ENCODE measurements at places on chromosomes 2 and 18.

GRCh38 chr2:124540805-124541204 lies 515.7 kb downstream of the CNTNAP5 start:
- no peak for DNase-seq

- peak; percentile 35 for DNase-seq
Observed at GRCh38 chr2:3604207-3604877, 9.4 kb downstream of the COLEC11 start.

- no peak for DNase-seq
Observed at GRCh38 chr2:140596447-140596846, 1534.4 kb downstream of the LRP1B start.

GRCh38 chr2:10534514-10535250 lies 86.6 kb upstream of the ODC1 start:
- DNase-seq = no peak

- no peak for DNase-seq
Observed at GRCh38 chr18:616380-616995, 19.7 kb downstream of the CLUL1 start.

GRCh38 chr2:36497570-36498163 lies 100.3 kb downstream of the FEZ2 start:
- DNase-seq = no peak

- no peak for DNase-seq
Observed at GRCh38 chr18:51480407-51481261, 283.2 kb upstream of the MEX3C start.

GRCh38 chr18:45197526-45197970 lies 417.7 kb upstream of the SLC14A2 start:
- DNase-seq = peak; percentile 74

- DNase-seq = no peak
Observed at GRCh38 chr2:170024721-170025120, 153.2 kb upstream of the MYO3B start.

DNA sequence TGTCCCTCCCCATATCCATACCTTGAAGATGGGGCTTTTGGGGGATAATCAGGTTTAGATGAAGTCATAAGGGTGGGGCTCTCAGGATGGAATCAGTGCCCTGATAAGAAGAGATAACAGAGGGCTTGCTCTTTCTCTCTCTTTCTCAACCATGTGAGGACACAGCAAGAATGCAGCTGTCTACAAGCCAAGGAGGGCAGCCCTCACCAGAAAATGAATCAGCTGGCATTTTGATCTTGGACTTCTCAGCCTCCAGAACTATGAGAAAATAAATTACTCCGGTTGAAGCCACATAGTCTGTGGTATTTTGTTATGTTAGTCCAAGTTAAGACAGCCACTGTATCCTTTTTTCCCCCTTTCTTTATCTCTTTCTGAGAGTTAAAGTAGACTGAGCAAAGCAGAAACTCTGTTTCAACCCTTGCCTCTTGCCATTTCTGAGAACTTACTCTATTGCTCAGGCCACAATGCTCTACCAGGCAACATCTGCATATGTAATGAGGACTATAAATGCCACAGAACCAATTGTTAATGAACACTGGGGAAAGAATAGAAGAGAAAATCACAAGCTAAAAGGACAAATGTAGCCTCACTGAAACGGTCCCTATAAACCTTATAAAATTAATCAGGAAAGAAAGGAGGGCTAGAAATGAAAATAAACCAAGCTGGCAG lies 56.9 kb downstream of the SRBD1 start:
- DNase-seq = no peak

GRCh38 chr2:28904802-28905457 lies 10.5 kb downstream of the WDR43 start:
- DNase-seq = no peak

DNA sequence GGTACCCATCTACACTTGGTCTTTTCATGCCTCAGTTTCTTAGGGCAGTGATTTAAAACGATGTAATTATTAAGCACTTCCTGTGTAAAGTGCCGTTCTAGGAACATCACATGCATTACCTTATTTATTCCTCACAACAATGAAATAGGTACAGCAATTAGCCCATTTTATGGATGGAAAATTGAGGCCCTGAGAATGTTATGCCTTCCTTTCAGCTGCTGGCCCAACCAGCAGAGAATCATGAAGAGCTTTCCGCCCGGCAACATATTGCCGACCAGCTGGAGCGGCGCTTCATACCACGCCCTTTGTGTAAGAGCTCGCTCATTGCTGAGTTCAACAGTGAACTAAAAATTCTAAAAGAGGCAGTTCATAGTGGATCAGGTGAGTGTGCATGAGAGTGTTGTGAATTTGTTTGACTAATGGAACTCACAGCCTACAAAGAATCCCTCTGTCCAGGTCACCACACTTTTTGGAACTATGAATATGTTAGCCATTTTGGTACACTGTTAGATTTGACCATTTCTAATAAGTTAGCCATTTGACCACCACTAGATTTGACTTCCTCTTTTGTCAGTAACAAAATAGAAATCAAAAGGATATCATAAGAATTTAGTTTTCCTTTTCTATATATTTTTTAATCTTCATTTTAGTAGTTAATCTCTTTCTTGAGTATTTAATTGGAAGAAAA lies 25.6 kb upstream of the RPE start:
- DNase-seq = no peak

- DNase-seq = no peak
Observed at GRCh38 chr2:156784020-156784701, 348.0 kb downstream of the GPD2 start.

DNA sequence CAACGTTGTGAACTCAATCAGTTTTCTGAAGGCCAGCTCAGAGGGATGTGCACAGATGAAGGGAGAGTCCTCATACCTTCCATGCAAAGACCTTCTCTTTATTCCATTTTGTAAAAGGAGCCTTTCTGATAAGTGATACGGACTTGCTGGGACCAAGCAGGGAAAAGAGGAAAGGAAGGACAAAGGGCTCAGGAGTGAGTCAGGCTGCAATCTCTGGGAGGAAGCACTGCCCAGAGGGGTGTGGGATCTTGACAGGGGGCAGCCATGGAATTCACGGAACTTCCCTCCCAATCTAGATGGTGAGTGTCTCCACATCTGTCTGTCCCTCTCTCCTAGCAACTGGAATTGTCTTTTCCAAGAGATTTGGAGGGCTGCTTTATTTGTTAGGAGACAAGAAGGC lies 281.4 kb upstream of the CELF4 start:
- DNase-seq = no peak

DNA sequence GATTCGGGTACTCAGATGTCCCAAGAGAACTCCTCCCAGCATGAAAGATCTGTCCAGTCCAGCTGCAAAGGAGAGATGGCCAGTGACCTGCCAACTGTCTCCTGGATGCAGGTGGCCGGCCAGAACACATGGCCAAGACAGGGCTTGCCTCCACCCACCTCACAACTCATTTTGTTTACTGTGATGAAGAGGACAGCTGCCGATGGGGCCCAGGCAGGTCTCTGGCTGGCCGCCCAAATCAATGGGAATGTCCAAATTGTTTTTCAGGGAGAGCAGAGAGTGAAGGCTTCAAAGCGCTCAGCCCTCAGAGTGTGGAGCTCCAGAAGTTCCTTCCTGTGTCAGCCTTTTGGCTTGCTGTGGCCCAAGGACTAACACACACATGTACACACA lies 41.9 kb downstream of the FOSL2 start:
- no peak for DNase-seq

DNA sequence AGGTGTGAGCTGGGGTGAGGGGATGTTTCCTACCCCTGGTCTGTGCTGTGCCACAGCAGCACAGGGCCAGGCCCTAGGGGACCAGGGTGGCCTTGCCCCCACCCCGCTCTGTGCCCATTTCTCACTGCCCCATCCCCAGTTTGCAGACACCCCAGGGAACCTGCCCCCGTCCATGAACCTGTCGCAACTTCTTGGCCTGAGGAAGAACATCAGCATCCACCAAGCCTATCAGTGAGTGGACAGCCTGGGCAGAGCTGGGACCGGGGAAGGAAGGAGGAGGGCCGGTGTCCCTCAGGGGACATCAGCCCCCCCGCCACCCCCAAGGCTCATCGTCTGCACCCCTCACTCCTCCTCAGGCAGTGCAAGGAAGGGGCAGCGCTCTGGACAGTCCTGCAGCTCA lies 7.5 kb downstream of the PROM2 start:
- DNase-seq = no peak

- peak; percentile 71 for DNase-seq
Observed at GRCh38 chr2:68737711-68738110, 3.1 kb downstream of the ARHGAP25 start.

- DNase-seq = no peak
Observed at GRCh38 chr2:24009680-24010476, at the start of gene MFSD2B. Gene MFSD2B, plus strand, starts transcription at chr2:24010085. Its CDS starts 12 bp downstream, at chr2:24010097.

GRCh38 chr2:67399831-67400489 lies 2.8 kb downstream of the ETAA1 start:
- no peak for DNase-seq

- DNase-seq = no peak
Observed at GRCh38 chr2:96737831-96738230, 2.0 kb downstream of the LMAN2L start.

DNA sequence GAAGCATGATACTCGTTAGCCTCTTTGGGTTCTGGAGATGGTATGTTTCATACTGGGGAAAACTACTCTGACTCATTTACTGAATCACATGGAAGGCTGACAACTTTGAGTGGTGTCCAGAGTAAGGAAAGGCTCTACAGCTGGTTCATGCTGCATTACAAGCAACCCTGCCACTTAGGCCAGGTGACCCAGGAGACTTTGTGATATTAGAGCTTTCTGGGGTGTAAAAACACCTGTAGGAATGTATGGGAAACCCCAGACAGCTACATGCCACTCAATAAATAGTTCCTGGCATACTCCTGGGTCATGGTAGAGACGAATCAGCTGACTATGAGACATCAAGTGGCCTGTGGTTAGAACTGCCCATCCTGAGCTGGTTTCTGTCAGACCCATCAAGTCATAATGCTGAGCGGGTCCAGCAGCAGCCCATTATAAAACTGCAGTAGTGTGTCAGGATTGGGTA lies 21.3 kb upstream of the TCF7L1 start:
- no peak for DNase-seq

- no peak for DNase-seq
Observed at GRCh38 chr2:120476141-120476540, 130.2 kb downstream of the INHBB start.

GRCh38 chr2:79294994-79295393 lies 135.4 kb upstream of the REG3A start:
- DNase-seq = no peak

DNA sequence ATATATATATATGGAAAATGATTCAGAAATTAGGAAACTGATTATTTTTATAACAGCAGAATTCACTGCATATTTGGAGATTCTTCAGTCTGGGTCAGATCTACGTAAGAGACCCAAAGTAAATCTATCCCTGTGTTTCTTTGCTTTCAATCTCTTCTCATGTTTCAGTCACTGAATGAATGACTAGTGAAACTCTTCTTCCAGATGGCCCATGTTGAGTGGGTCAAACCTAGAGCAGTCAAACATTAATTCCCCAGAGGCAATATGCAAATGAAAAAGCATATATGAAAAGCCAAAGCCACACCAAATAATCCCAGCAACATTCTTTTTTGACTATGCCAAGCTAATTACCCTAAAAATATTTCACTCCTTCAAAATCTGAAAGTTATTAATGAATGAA lies 317.3 kb downstream of the RBM43 start:
- no peak for DNase-seq

DNA sequence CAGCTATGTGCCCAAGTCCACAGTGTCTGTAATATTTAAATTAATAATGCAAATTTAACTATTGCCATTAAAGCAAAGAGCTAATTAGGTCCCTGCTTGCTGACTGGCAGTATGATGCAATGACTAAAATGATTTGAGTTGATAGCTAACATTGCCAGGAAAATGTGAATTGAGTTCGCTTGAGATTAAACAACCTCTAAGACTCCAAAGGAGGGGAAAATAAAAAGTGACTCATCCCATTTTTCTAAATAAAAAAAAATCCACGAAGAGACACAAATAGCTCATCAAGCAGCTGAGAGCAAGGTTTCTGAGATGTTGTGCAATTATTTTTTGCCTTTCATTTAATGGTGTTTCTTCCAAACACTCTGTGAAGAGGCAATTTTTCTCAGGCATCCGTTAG lies 413.0 kb downstream of the MTX2 start:
- no peak for DNase-seq

DNA sequence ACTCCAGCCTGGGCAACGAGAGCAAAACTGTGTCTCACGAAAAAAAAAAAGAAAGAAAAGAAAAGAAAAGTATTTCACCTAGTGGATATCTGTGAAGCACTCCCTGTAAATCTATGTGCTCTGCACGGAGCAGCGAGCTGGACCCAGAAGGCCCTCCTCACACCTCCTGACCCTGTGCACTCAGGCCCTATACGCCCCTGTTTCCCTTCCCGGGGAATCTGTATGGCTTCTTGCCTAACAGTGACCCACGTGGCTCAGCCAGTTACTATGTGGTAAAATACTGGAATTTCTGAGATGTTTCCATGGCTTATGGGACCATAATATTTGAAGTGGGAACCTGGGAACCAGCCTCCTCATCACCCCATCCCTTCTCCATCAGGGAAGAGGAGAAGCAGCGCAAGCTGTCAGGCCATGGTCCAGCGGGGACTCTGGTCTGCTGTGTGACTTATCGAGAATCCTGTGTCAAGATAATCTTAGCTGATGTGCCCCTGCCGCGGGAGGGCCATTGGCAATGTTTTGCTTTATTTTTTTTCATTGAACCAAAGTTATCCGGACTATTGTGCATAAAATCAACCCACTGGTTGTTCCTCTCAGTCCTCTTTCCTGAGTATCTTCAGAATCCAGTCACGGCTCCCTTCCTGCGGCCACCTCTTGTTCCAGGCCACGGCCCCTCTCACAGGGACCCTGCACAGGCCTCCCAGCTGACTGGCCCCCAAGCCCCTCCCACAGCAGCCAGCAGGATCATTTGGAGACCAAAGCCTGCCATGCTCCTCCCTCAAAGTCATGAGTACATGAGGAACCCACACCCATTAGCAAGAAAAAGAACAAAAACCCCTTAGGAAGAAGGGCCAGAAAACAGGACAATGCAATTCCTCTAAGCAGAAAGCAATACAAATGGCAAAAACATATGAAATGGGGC lies 30.6 kb downstream of the SDC1 start:
- DNase-seq = no peak

DNA sequence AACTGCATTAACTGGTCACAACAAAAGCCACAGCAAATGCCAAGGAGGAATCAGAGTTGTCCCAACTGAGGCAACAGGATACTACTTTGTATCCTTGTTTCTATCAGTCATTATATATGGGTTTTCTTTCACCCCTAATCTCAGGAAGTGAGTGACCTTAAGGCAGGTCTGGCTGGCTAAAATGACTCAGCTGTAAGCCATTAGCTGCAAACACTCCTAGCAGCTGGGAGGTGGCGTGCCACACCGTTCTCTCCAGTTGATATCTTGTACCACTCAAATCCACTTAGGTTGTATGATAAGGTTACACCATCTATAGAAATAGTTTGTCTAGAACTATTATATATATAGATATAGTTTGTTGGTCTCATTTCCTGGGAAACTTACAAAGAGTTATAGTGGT lies 171.1 kb upstream of the MC4R start:
- no peak for DNase-seq

DNA sequence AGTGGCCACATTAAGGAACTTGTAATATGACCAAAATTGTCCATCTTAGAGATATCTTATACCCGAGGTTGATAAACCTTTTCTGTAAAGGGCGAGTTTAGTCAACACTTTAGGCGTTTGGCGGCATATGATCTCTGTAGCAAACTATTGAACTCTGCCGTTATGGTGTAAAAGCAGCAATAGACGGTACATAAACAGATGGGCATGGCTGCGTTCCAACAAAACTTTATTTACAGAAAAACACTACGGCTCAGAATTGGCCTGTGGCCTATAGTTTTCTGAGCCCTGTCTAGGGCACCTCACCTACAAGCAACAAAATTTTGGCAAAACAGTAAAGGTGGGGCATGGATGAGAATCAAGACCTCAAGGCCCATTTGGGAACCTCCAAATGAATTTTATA lies 121.9 kb upstream of the HAAO start:
- DNase-seq = no peak

All from activated CD8-positive, alpha-beta memory T cell treated with anti-CD3 and anti-CD28 coated beads, Interleukin-2, amount 10 ng/mL, durations not matched to agents 7 days and 5 days (primary cell).